ENCODE measurements at places on chromosomes 1 and 21.

- peak; percentile 44 for DNase-seq
Measured at GRCh38 chr1:169060919-169061639, 45.4 kb upstream of the ATP1B1 start.

GRCh38 chr1:89611721-89612120, 21.2 kb upstream of the LRRC8C start:
- no peak for DNase-seq

DNA sequence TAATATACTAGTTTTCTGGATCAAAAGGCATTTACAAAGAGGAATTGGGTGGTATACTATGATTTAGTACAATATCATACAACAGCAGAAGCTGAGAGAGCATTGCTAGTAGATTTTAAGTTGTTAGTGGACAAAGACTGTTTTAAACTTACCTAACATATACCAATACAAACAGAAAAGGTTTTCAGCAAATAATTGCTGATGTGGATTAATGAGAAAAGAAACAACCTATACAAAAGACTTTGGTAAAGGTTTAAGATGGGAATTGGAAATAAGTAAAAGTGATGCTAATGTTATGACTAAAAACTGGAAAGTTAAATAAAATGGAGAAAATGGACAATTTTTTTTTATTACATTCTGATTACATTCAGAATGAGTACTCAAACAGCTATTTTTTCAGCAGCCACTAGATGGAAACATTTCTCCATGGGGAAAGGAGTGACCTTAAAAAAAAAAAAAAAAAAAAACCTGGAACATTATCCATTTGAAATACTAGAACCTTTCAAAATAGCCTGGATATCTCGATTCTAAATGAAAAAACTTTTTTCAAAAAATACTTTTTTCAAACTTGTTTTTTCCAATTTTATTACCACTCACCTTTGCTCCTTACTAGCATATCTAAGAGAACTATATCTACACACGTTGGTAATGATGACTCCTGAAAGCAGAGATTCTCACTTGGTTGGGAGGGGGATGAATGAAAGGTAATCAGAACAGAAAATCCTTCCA, 55.4 kb downstream of the EPRS1 start:
- DNase-seq = no peak

DNA sequence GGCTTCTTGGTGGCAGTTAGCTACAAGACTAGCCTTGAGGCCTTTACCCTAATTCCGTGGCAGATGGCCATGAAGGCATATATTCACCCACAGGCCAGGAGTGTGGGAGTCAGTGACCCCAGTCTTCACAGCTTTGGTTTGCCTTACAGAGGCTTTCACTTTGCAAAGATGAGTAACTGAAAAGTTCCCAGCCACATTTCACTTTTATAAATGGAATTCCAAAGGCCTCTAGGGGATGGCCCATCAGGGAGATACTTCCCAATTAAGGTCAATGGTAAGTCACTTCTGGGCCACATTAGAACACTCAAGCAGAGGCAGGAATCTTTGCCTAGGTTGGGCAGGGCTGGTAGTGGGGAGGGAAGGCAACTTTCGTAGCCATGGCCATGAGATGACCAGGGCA, 13.1 kb upstream of the HEYL start:
- no peak for DNase-seq

GRCh38 chr1:92992054-92992453, 30.8 kb upstream of the DIPK1A start:
- DNase-seq = no peak

DNA sequence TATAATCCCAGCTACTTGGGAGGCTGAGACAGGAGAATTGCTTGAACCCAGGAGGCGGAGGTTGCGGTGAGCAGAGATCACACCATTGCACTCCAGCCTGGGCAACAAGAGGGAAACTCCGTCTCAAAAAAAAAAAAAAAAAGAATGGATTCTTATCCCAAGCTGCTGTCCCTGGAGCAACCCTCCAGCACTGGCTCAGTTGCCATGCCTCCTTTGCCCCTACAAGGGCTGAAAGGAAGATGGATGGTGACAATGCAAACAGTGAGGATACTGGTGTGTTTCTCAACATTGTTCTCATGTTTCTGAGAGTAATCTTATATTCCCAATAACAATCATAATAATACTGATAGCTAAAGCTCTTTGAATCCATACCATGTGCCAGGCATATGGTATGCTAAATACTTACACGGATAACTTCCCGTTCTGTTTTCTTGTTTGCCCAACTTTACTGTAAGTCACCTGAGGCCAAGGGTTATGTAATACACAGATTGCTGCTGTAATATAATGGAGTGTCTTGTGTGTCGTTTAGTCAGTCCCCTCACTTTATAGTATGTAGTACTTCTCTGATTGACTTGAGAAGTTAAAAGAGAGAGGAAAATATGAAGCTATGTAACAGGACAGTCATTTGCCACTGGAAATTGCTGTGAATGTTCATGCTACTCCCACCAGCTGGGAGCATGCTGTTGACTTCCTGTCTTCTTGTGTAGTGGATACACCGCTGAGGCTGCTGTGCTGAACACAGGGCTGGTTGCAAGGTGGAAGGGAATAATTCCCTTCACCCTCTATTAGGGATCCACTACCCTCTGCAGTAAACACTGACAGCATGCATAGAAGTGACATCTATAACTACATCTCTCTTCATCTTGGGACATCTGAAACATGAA, 153.6 kb downstream of the CNIH3 start:
- DNase-seq = no peak

- DNase-seq = no peak
Measured at GRCh38 chr1:118145721-118146120, 39.3 kb downstream of the SPAG17 start.

- no peak for DNase-seq
Measured at GRCh38 chr1:10614377-10615225, 139.9 kb downstream of the PEX14 start.

GRCh38 chr1:2232255-2232915, 4.3 kb downstream of the SKI start:
- DNase-seq = no peak

GRCh38 chr1:72109916-72110315, 172.4 kb downstream of the NEGR1 start:
- DNase-seq = no peak

DNA sequence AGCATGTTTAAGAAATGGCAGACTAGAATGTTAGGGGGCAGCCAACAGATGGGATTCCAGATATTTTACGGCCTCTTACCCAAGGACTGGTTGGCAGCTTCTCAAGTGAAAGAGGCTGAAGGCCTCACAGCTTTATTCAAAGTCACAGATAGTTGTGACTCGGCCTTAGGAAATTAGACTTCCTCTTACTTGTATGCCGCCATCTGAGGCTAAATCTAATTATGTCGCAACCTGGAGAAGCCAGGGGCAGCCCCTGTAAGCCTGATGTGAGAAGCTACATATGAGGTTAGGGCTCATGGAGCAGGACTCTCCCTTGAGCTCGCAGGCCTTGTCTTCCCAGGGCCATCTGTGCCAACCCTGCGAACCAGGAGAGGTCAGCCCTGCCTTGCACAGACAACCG, 352.5 kb downstream of the HHAT start:
- DNase-seq = no peak

DNA sequence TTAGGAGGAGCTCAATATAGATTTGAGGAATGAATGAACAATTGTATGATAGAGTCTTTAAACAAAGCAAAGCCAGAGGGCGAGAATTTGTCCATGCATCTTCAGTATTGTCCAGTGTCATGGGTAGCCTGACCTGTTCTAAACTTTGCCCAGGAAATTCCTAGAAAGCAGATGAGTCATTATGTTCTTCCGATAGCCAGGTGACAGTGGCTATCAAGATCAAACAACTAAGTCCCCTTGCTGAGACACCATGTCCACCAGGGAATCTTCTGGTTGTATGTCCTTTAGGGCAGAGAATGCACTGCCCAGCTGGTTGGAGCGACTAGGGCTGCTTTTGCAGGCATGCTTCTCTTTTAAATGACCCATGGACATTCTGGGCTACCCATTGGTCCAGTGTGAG, 1.8 kb upstream of the SLC26A9 start:
- no peak for DNase-seq

- peak; percentile 88 for DNase-seq
Measured at GRCh38 chr1:25031966-25032667, 102.0 kb upstream of the RUNX3 start.

- DNase-seq = no peak
Measured at GRCh38 chr1:236354330-236355147, 39.5 kb upstream of the EDARADD start.

DNA sequence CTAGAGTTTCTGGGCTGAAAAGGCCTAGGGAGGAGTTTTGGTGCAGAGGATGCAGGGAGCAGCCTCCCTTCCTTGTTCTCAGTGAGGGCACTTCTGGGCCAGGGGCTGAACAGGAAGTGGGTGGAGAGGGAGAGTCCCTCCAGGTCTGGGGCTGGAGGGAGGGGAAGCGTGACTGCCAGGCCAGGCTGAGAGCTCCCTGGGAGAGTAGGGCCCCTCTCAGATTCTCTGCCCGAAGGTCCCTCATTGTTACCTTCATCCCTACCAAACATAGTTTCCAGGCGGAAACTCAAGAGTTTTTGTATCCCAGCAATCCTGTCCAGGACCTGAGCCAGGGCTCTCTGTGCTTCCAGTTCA, 36.8 kb downstream of the CITED4 start:
- DNase-seq = no peak

DNA sequence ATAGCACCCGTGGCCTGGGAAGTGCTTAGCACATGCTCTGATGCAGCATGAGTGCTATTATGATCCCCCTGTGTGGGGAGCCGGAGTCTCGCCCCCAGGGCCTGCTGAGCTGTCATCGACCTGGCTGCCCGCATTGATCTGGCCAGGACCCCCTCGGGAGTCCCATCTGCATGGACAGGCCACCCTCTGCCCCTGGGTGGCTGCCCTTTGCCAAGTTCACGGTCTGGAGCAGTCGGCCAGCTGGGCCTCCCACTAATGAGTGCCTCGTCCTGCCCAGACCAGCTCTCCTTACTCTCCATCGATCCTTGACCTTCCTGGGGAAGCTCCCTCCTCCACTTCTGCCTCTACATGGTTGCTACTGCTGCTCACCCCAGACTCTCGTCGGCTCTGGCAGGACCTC, 121.8 kb upstream of the RUNX3 start:
- no peak for DNase-seq

DNA sequence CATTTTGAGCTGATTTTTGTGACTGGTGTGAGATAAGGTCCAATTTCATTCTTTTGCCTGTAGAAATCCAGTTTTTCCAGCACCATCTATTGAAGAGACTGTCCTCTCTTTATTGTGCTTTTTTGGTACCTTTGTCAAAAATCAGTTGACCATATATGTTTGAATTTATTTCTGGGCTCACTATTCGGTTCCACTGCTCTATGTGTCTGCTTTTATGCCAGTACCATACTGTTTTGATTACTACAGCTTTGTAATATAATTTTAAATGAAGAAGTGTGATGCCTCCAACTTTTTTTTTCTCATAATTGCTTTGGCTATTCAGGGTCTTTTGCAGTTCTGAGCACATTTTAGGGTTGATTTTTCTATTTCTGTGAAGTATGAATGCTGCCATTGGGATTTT, 69.0 kb downstream of the LAMC2 start:
- no peak for DNase-seq

DNA sequence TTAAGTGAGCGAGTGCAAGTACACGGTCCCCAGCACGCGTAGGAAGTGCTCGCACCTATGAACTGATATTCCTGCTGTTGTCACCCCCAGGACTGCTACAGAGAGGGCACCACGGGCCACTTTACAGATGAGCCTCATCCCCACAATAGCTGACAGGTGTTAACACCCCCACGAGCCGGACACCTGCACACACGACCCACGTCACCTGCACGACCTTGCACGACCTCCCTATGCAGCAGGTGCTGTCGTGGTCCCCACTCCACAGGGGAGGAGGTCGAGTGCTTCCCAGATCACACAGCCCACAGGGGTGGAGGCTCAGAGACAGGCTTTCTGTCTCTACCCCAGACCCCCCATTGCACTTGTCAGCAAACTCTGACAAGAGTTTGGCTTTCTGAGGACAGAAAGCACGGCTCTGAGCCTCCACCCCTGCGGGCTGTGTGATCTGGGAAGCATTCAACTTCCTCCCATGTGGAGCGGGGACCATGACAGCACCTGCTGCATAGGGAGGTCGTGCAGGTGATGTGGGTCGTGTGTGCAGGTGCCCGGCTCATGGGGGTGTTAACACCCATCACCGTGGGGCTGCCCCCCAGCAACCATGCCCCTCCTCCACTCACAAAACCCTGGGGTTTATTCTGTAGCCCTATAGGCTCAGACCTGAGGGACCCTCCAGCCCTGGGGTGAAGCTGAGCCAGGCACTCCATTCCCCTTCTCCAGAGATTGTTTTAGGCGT, 80.8 kb downstream of the MATN1 start:
- no peak for DNase-seq

GRCh38 chr1:218510153-218510772, 165.1 kb downstream of the TGFB2 start:
- no peak for DNase-seq

GRCh38 chr1:214683621-214684020, 80.6 kb downstream of the CENPF start:
- no peak for DNase-seq

DNA sequence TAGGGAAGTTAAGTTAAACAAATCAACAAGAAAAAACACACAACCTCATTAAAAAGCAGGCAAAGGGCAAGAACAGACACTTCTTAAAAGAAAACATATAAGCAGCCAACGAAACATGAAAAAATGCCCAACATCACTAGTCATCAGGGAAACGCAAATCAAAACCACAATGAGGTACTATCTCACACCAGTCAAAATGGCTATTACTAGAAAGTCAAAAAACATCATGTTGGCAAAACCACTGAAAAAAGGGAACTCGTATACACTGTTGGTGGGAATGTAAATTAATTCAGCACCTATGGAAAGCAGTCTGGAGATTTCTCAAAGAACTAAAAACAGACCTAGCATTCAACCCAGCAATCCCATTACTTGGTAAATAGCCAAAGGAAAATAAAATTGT, 51.1 kb downstream of the HSF2BP start:
- no peak for DNase-seq

GRCh38 chr1:25691211-25691610, 74.6 kb downstream of the MAN1C1 start:
- DNase-seq = no peak

DNA sequence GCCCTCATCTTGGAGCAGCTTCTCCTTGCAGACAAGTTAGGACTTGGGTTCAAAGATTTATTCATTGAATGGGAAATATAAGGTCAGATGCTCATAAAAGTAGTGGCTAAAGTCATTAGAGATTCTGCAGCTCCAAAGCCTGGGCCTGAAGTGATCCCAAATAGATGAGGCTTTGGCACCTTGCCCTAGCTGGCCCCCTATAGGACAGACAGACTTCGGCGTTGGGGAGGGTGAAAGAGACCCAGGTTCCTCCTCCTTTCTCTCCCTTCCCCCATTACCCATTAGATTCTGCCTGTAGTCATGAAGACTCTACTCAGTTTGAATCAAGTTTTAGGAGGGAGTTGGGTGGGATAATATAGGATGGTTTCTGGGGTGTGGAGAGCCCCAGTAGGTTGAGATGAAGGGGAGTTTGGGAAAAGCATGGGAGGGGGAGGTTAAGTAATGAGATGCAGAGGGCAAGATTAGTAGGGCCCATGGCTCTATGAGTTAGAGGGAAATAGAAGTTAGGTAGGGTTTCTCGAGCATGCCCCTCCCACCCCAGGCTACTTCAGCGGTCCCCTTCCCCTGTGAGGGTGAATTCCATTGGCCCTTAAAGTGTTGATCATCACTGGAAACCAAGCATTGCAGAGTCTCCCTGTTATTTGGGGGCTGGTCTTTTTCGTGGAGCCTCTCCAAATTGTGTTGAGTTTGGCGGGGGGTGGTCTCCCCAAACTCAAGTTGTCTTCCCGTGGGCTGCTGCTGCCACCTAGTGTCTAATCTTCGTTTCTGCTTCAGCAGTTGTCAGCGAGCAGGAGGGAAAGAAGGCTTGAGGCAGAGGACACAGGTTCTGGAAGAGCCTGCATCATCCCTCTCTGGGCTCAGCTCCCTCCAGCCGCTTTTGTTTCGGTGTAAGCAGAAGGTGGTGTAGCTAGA, 2.1 kb upstream of the AHDC1 start:
- DNase-seq = peak; percentile 52
